ENCODE measurements at places on chromosomes 3 and 15.

DNA sequence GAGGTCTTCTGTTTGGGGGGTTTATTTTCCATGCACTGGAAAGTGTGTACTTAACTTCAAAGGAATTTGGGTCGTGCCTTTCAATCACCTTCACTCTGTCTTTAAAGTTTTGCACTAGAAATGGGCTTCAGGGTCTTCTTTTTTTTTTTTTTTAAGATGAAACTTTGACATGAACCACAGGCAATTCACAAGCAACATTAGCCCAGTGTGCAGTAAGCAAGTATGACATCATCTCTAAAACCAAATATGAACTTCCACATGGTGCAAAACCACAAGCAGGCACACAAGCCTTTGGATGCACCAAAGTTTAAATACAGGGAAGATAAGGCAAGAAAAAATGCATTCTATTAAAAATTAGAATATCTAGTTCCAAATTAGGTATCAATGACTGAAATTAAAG lies 381.9 kb downstream of the ERC2 start:
- no peak overlapping the region for H3K27ac ChIP-seq
- H3K4me1 ChIP-seq, result no peaks in the 10 kb centered on the region
- DNase-seq, result no peak

- H3K4me3 ChIP-seq, result no peak overlapping the region
- H3K27me3 ChIP-seq, result peaks cover 23% of the 10 kb centered on the region
- no peaks in the 10 kb centered on the region for H3K4me1 ChIP-seq
- no peak for DNase-seq
- no peak overlapping the region for H3K27ac ChIP-seq
These were observed 112.2 kb upstream of the SLC6A11 start for GRCh38 chr3:10703875-10704274.

DNA sequence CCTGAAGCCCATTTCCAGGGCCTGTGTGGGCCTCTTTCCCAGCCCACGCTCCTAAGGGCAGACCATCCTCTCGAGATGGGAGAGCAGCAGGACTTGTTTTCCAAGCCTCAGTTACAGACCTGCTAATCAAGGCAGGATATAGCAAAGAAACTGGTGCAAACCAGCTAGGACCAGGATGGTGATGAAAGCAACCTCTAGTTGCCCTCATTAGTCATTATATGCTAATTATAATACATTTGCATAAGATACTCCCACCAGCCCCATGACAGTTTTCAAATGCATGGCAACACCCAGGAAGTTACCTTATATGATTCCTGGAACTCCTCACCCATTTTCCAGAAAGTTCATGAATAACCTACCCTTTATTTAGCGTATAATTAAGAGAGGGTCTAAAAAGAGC lies 34.4 kb upstream of the TRH start:
- no peaks in the 10 kb centered on the region for H3K27me3 ChIP-seq
- H3K4me1 ChIP-seq, result no peaks in the 10 kb centered on the region
- DNase-seq, result no peak

- no peak overlapping the region for H3K27ac ChIP-seq
- no peak for DNase-seq
- peaks cover 2% of the 10 kb centered on the region for H3K27me3 ChIP-seq
- no peak overlapping the region for H3K4me3 ChIP-seq
- H3K36me3 ChIP-seq, result no peaks in the 10 kb centered on the region
These were observed 24.0 kb upstream of the DGKG start for GRCh38 chr3:186385856-186386602.

DNA sequence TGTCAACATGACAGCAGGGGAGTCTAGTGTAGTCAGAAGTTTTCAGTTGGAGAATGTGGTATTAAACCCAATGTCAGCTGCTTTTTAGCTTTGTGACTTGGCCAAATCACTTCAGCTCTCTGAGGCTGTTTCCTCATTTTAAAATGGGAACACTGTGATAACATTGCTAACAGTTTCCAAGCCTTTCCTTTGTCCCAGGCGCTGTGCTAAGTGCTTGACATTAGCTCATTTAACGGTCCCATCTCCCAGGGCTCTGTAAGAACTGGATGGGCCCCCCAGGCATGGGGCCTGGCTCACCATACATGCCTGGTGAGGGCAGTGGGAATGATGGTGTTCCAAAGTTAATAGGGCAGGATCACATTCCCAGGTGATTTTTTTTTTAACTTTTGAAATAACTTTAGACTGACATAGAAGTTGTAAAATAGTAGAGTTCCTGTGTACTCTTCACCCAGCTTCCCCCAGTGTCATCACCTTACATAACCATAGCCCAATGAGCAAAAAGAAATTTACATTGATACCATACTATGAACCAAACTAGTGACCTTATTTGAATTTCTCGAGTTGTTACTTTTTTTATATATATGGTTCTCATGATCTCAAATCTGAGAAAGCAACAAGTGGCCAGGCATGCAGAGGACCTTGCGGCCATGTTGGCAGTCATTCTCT lies 7.7 kb downstream of the RASL12 start:
- peaks cover 13% of the 10 kb centered on the region for H3K4me1 ChIP-seq
- no peak overlapping the region for H3K27ac ChIP-seq
- no peak for DNase-seq
- H3K4me3 ChIP-seq, result no peak overlapping the region
- H3K27me3 ChIP-seq, result peaks cover 4% of the 10 kb centered on the region
- H3K36me3 ChIP-seq, result no peaks in the 10 kb centered on the region

GRCh38 chr3:21979706-21980105 lies 228.7 kb upstream of the ZNF385D start:
- H3K36me3 ChIP-seq, result no peaks in the 10 kb centered on the region
- no peaks in the 10 kb centered on the region for H3K27me3 ChIP-seq
- H3K4me1 ChIP-seq, result no peaks in the 10 kb centered on the region

- H3K4me3 ChIP-seq, result peak overlapping the region; percentile 60
- H3K27ac ChIP-seq, result no peak overlapping the region
- DNase-seq, result peak; percentile 85
These were observed 1.4 kb downstream of the ETV5 start for GRCh38 chr3:186107215-186108105.

DNA sequence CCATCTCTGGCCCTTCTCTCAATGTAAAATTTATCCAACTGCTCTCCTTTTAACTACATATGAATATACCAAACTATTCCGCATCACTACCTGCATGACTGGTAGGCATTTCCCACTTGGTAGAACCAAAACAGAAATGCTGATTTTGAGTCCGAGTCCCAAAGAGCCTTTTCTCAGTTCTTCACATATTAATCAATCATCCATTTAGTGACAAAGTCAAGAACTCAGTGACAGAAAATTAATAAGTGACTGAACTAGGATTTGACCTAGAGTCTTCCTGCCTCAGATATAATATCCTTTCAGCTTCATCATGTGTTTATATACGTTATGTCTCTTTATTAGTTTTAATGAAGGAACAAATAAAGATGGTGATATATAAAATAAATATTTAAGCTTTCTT lies 700.6 kb upstream of the GOLIM4 start:
- H3K4me3 ChIP-seq, result no peak overlapping the region
- no peaks in the 10 kb centered on the region for H3K36me3 ChIP-seq
- no peak overlapping the region for H3K27ac ChIP-seq
- DNase-seq, result no peak
- no peaks in the 10 kb centered on the region for H3K4me1 ChIP-seq

GRCh38 chr15:60928970-60929369 lies 300.1 kb downstream of the RORA start:
- H3K27me3 ChIP-seq, result no peaks in the 10 kb centered on the region
- H3K36me3 ChIP-seq, result no peaks in the 10 kb centered on the region
- H3K27ac ChIP-seq, result no peak overlapping the region
- DNase-seq, result no peak
- no peak overlapping the region for H3K4me3 ChIP-seq

GRCh38 chr3:45986303-45986982 lies 9.2 kb downstream of the FYCO1 start:
- H3K27ac ChIP-seq, result no peak overlapping the region
- H3K4me1 ChIP-seq, result peaks cover 10% of the 10 kb centered on the region
- DNase-seq, result no peak
- no peaks in the 10 kb centered on the region for H3K27me3 ChIP-seq
- H3K4me3 ChIP-seq, result no peak overlapping the region

GRCh38 chr3:192449036-192449435 lies 278.3 kb downstream of the FGF12 start:
- H3K36me3 ChIP-seq, result no peaks in the 10 kb centered on the region
- H3K4me3 ChIP-seq, result no peak overlapping the region
- H3K27ac ChIP-seq, result no peak overlapping the region
- no peak for DNase-seq
- H3K27me3 ChIP-seq, result no peaks in the 10 kb centered on the region
- no peaks in the 10 kb centered on the region for H3K4me1 ChIP-seq

DNA sequence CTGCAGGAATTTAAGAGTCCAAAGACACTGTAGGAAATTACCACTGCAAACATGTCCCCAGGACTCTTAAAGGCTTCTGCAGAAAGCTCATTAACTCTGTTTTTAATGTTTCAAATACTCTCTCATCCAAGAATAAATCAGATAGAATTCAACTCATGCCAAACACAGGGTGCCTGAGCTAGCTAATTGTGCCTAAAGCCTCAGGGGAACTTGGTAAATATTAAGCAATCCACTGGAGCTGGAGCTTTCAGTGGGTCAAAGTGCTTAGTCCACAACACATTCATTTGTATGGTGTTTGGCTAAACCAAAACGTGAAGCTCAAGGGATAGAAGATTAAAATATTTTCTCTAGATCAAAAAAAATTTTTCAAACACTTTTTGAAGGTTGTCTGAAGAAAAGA lies 131.4 kb downstream of the THRB start:
- H3K27me3 ChIP-seq, result no peaks in the 10 kb centered on the region
- no peak for DNase-seq
- H3K36me3 ChIP-seq, result no peaks in the 10 kb centered on the region
- no peak overlapping the region for H3K27ac ChIP-seq
- no peaks in the 10 kb centered on the region for H3K4me1 ChIP-seq

- no peaks in the 10 kb centered on the region for H3K4me1 ChIP-seq
- peaks cover 7% of the 10 kb centered on the region for H3K36me3 ChIP-seq
- H3K4me3 ChIP-seq, result no peak overlapping the region
- no peaks in the 10 kb centered on the region for H3K27me3 ChIP-seq
- DNase-seq, result no peak
- no peak overlapping the region for H3K27ac ChIP-seq
These were observed 123.8 kb downstream of the C3orf70 start for GRCh38 chr3:185029086-185029485.

DNA sequence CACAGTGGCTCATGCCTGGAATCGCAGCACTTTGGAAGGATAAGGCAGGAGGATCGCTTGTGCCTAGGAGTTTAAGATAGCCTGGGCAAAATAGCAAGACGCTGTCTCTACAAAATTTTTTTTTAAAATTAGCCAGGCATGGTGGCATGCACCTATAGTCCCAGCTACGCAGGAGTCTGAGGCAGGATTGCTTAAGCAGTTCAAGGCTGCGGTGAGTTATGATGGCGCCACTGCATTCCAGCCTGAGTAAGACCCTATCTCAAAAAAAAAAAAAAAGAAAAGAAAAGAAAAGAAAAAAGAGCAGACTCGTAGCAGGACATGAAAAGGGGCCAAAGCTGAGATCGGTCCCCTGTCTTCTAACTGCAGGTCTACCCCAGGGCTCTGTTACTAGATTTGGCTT lies 18.9 kb downstream of the SRGAP3 start:
- no peak for DNase-seq
- no peak overlapping the region for H3K4me3 ChIP-seq
- no peaks in the 10 kb centered on the region for H3K36me3 ChIP-seq
- no peaks in the 10 kb centered on the region for H3K4me1 ChIP-seq
- no peaks in the 10 kb centered on the region for H3K27me3 ChIP-seq

DNA sequence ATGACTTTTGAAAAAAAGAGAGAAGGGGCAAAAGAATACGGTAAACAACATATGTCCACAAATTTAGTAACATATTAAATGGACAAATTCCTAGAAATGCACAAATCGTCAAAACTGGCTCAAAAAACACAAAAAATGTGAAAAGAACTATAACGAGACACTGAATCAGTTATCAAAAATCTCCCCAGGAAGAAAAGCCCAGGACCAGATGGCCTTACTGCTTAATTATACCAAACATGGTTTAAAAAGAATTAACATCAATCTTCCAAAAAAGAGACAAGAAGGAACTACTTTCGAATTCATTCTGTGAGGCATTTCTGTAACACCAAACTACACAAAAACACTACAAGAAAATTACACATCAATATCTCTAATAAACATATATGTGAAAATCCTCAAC lies 117.4 kb downstream of the STAG1 start:
- no peak for DNase-seq
- H3K4me1 ChIP-seq, result no peaks in the 10 kb centered on the region
- no peak overlapping the region for H3K27ac ChIP-seq
- H3K27me3 ChIP-seq, result no peaks in the 10 kb centered on the region
- H3K36me3 ChIP-seq, result no peaks in the 10 kb centered on the region
- H3K4me3 ChIP-seq, result no peak overlapping the region

- H3K4me1 ChIP-seq, result peaks cover 43% of the 10 kb centered on the region
- no peak for DNase-seq
- H3K4me3 ChIP-seq, result peak overlapping the region; percentile 26
- H3K27ac ChIP-seq, result peak overlapping the region; percentile 42
- H3K27me3 ChIP-seq, result no peaks in the 10 kb centered on the region
These were observed 25.2 kb downstream of the OXNAD1 start for GRCh38 chr3:16290007-16290826.

- H3K27ac ChIP-seq, result no peak overlapping the region
- H3K36me3 ChIP-seq, result peaks cover 3% of the 10 kb centered on the region
- DNase-seq, result no peak
- no peaks in the 10 kb centered on the region for H3K4me1 ChIP-seq
- no peaks in the 10 kb centered on the region for H3K27me3 ChIP-seq
These were observed 44.2 kb downstream of the GSK3B start for GRCh38 chr3:120049881-120050539.

- DNase-seq, result no peak
- no peaks in the 10 kb centered on the region for H3K36me3 ChIP-seq
- no peak overlapping the region for H3K27ac ChIP-seq
- H3K4me3 ChIP-seq, result no peak overlapping the region
- H3K27me3 ChIP-seq, result no peaks in the 10 kb centered on the region
These were observed 343.5 kb upstream of the TRIM42 start for GRCh38 chr3:140334132-140334929.

DNA sequence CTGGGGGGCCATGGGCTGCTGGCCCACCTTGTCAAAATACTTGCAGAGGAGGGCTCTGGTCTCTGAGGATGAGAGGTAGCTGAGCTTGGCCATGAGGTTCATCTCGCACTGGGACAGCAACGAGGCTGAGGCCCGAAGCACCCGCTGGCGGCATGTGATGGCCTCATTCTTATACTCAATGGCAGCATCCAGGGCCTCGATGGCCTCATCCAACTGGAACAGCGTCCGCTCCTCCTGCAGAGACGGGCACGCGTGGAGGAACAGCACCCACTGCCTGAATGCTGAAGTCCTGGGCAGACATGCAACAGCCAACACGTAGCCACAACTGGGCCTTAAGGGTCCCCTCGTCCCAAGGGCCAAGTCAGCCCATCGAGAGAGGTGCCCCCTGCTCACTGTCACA lies 25.0 kb downstream of the KIF7 start:
- H3K27me3 ChIP-seq, result no peaks in the 10 kb centered on the region
- no peak overlapping the region for H3K27ac ChIP-seq
- no peak overlapping the region for H3K4me3 ChIP-seq

- H3K27me3 ChIP-seq, result no peaks in the 10 kb centered on the region
- DNase-seq, result no peak
- H3K27ac ChIP-seq, result no peak overlapping the region
- H3K36me3 ChIP-seq, result no peaks in the 10 kb centered on the region
These were observed 6.8 kb upstream of the SNRK start for GRCh38 chr3:43279532-43279931.

Data from thymus (tissue), 14 donors.